Glomerular endothelial cell (primary cell): ENCODE measurements at places on chromosomes 4 and X.

- no peak for DNase-seq
Observed at GRCh38 chr4:77167173-77167572, 10.2 kb downstream of the CCNG2 start.

- DNase-seq: no peak
Observed at GRCh38 chrX:54223581-54223980, 40.5 kb upstream of the FAM120C start.

DNA sequence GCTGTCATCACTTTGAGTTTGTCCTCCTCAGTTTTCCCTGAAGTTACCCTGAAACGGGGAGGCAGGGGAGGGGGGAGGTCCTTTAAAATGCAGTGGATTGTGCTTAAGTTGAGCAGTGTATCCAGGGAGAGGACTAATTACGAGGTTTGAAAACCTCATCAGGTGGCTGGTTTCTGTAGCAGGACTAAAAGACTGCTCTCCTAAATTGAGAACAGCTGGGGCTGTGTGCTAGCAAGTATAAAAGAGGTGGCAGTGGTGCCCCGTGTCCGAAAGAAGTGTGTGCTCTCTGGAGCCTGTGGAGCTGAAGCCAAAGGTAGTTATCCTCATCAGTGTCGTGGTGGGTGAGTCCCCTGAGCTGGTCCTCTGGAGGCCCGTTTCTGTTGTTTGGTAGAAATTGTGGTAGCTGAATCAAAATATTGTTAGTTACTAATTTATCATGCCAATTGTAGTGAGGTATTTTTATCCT lies 37.2 kb upstream of the CYP2U1 start:
- DNase-seq: no peak

GRCh38 chrX:39874202-39874816 lies 223.4 kb downstream of the BCOR start:
- no peak for DNase-seq

DNA sequence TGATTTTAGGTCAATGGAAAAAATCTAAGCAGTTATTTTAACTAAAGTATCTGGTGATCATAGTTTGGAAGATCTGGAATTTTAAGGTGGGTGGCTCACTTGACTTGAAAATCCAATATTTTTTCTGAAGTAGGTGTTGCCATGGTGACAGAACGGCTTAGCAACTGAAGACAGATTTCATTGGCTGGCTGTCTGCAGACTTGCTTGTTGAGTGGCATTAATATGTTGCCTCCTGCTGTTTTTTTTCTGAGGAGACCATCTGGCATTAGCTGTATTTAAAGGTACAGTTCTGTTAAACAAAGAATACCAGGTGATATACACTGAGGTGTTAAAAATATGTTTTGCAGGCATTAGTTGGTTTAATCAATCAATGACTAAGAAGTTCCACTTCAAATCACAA lies 19.8 kb downstream of the CPE start:
- DNase-seq: peak; percentile 3

DNA sequence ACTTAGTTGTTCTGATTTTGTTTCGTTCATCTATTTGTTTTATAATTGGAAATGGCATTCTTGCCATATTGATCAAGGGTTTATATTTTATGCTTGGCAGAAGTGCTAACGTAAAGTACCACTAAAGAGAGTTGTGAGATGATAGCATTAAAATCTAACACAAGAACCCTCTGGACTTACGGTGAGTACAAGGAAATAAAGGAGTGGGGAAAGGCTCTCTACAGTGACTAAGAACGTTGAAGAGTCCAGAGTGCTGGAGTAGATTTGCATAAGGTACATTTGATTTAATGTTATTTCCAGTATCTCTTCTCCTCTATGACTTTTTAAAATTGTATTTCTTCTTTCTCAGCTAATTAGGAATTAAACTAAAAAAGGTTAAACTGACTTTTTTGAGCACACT lies 612.6 kb downstream of the DMD start:
- DNase-seq: no peak

DNA sequence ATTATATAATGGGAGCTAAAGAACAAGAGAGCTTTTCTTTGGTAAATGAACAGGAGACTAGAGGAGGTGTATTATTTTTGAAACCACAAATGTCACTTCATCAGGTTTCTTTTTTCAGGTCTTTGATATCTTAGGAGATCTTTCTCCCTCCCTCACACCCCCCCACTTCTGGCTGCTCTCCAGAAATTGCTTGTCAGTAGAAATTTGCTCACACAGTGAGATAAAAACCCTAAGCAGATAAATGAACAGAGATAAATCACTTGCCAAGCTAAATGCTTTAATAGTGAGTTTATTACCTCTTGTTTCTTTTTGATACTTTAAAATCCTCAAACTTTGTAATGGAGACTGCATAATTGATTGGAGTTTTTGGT lies 421.2 kb upstream of the TENM3 start:
- DNase-seq: no peak

DNA sequence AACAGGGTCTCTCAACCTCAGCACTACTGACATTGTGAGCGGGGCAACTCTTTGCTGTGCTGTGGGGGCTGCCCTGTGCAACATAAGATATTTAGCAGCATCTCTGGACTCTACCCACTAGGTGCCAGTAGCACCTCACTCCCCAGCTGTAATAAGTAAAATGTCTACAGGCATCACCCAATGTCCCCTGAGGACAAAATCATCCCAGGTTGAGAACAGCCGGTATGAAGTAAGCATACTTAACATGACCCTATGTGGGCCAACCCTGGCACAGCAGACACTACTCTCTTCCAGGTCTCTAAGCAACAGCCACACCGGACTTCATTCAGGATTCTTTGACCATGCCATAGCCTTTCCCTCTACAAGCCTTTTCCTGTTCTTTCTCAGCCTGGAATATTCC lies 10.5 kb upstream of the MGST2 start:
- DNase-seq: no peak

GRCh38 chr4:61202638-61203435 lies 2.7 kb downstream of the ADGRL3 start:
- DNase-seq: no peak

DNA sequence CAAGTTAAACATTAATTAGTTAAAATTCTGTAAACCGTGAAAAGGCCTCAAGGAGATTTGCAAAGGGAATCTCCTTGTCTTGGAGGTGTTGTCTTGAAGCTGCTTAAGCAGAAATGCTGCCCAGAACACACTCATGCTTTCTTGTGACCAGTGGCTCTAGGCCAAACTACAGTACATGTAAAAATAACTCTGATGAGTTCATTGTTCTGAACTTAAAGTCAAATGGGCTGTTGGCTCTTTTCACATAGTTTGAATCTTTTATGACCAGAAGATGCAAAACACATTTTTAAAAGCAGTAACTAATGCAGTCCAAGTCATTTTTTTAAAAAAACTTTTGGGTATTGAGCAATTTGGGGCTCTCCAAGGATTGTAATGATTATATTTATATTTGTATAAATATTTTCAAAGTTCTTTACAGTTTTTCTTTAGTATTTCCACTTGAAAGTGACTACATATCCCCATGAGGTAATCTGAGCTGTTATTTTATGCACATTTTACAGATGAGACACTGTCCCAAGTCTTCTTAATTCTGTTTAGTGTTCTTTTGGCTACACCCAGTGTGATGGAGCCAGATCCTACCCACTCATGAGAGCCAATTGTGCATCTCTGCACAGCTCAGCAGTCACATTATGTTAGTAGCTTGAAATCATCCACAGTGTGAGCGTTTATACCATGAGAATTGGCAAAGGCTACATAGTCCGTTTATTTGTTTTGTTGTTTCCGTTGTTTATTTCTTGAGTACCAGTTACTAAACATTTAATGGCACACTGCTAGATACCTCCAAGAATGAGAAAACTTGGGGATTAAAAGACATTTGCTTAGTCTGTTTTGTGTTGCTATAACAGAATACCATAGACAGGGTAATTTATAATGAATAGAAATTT lies 112.8 kb upstream of the ATXN3L start:
- no peak for DNase-seq

GRCh38 chr4:152488246-152488645 lies 47.6 kb downstream of the FBXW7 start:
- no peak for DNase-seq

GRCh38 chr4:120327276-120327675 lies 260.6 kb upstream of the MAD2L1 start:
- DNase-seq: no peak

DNA sequence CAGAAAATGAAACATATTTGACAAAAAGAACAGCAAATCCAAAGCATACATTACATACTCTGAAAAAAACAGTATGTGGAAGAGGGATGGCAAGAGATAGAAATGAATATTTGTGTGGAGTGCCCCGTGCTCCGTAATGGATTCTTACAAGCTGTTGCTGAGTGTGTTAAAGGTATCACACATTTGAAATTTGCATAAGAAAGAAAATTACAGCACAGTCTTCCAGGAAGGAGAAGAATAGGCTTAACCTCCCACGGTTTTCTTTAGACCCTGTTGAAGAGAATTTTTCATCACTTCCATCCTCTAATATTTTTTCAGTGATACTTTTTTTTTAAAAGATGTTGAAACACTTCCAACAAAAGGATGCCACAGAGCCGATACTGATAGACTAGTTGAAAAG lies 1489.4 kb downstream of the RAPGEF2 start:
- DNase-seq: no peak

DNA sequence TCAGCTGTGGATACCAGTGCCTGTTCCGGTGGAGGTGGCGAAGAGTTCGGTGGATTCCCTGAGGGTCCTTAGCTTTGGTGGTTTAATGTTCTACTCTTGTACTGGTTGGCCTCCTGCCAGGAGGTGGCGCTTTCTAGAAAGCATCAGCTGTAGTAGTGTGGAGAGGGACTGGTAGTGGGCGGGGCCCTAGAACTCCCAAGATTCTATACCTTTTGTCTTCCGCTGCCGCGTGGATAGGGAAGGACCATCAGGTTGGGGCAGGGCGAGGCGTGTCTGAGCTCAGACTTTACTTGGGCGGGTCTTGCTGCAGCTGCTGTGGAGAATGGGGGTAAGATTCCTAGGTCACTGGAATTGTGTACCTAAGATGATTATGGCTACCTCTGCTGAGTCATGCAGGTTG lies 390.3 kb downstream of the FAM47A start:
- no peak for DNase-seq

DNA sequence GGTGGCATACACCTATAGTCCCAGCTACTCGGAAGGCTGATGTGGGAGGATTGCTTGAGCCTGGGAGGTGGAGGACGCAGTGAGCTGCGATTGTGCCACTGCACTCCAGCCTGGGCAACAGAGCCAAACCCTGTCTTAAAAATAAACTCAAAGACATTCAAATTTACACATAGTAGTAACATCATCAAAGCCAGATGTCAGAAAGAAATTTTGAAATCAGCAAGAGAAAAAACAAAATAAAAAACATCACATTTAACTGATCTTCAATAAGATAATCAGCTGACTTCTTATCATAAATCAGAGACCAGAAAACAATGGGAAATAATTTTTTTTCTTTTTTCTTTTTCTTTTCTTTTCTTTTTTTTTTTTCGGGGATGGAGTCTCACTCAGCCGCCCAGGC lies 78.9 kb upstream of the ZCCHC13 start:
- no peak for DNase-seq

DNA sequence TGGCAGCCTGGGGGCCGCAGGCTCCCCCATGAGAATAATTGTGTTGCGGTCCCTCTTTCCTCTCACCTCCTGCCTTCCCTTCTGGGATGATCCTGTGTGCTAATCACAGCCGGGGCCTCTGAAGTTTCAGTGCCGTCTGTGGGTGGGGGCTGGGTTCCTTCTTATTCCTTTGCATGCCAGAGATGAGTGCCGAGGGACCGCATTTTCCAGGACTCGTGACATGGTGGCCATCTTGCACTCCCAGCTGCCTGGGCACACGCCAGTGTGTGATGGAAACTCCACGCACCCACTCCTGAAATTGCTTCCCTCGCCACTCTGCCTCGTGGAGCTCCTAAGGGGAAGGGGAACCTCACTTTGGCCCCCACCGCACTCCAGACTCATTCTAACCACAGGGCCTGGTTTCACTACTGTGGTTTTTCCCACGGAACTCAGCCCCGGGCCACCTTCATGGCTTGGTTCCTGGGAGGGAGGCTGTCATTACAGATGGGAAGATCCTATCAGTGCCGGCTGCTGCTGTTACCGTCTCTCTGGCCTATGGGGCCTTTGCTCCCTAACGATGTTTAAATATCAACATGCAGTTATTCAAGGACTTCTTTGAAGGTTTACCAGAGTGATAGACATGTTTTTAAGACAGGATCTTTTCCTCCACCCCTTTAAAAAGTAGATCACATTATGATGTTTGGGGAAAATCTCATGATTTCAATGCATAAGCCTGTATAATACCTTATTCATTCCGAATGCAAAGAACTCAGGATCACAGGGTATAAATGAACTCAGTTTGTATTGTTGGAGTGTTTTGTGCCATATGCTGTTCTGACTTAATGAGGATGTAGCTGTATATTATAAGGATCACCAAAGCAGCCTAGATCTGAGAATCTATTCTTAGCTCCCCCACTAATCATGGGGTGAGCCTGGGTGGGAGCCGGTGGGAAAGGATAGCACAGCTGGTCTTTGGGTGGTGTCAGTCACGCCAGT lies 89.6 kb downstream of the SORCS2 start:
- no peak for DNase-seq

GRCh38 chr4:173489514-173489913 lies 40.5 kb downstream of the HAND2 start:
- no peak for DNase-seq

GRCh38 chrX:119763181-119763580 lies 4.8 kb downstream of the SOWAHD start:
- no peak for DNase-seq

DNA sequence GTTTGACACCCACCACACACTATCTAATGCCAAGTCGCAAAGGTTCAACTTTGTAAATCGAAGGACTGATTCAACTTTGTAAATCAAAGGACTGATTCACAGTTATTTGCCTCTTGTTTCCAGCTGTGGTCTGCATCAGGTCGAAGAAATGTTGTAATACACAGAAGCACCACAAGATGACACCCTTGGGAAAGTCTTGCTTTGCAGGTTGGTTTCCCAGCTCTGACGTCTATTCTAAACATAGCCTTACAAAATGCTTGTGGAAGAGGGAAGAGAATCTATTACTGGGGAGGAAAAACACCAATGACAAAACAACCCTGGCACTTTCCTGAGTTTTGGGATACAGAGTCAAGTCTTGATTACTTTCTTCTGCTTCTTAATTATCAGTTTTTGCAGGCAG lies 35.3 kb downstream of the SUPT20HL1 start:
- DNase-seq: peak; percentile 55

DNA sequence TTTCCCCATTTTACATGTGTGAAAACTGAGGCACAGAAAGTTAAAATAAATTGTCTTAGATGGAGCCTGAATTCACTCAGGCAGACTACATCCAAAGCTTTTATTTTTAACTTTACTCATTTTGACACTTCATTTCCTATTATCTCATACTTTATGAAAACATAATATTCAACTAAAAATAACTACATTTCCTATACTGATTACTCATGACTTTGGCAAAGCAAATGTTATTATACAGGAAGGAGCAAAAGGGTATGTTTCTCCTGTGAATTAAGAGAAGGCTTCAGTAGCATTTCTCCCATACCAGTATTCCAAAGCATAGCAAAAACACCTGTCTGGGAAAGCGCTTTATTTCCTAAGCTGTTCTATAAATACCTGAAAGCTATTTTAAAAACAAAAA lies 178.6 kb downstream of the ADAMTS3 start:
- peak; percentile 44 for DNase-seq

DNA sequence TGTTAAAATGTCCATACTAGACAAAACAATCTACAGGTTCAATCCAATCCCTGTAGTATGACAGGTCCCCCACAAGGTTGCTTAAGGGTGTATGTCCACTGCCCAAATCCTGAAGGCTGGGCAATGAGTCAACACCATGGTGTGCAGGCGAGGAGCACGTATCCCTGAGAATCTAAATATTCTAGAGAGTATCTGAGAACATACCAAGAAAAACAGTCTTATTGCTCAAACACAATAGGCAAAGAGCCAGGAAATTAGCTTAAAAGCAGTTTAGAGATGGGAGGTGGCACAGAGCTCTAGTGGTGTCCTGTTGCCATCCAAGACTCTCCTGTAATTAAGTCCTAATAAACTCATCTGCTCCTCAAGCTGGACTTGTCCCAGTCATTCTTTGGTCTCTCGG lies 37.0 kb downstream of the RCHY1 start:
- no peak for DNase-seq
